ENCODE measurements at places on chromosomes 7 and 10.

DNA sequence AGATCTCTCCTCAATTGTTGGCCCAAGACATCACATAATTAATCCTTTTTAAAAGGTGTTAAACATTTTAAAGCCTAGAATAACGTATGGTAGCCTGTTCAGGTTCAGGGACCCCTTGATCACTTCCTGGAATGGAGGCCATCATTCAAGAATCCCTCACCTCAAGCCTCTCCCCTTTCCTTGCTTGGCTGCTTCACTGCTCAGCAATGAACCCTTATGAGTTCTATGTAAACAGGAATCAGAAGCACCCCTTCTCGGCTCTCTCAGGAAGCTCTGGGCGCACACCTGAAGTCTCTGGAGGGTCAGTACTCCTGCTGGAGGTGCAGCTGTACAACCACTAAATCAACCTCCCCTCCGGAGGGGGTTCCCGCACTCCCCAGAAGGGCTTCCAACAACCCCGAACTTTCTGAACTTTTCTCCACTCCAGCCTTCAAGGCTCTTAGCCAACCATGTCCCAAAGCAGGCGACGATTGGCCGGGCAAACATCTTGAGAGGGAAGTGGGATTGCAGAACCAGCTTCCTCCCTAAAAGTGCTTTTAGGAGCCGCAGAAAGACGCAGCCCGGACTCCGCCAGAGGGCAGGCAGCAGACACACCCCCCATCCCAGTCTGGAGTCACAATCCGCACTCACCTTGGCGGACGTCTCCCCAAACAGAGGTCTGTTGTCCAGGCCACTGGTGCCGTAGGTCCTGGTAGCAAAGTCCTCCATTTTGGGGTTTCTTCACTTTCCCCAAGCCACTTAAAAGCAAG is 562 bp downstream of the TMEM243 start:
- peak; percentile 44 for DNase-seq

- no peak for DNase-seq
Observed at GRCh38 chr7:27678617-27679260, 16.1 kb upstream of the HIBADH start.

- DNase-seq, result no peak
Observed at GRCh38 chr7:158649279-158649678, 55.3 kb downstream of the NCAPG2 start.

DNA sequence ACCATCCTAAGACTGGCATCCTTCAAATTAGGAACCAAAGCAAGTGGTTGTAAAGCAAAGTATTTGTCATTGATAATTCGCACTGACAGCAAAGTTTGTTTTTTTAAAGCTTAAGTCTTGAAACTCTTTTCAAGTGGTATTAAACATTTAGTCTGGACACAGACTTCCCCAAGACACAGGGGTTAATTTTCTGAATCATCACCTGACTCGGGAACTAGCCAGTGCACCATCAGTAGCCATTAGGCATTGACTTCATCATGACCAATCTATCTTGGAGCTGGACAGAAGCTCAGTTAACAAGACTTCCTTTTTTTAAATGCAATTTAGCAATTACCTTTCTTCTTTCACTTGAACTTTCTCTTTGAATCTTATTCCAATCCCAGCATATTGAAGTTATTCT is 210.6 kb downstream of the ZNF365 start:
- no peak for DNase-seq

DNA sequence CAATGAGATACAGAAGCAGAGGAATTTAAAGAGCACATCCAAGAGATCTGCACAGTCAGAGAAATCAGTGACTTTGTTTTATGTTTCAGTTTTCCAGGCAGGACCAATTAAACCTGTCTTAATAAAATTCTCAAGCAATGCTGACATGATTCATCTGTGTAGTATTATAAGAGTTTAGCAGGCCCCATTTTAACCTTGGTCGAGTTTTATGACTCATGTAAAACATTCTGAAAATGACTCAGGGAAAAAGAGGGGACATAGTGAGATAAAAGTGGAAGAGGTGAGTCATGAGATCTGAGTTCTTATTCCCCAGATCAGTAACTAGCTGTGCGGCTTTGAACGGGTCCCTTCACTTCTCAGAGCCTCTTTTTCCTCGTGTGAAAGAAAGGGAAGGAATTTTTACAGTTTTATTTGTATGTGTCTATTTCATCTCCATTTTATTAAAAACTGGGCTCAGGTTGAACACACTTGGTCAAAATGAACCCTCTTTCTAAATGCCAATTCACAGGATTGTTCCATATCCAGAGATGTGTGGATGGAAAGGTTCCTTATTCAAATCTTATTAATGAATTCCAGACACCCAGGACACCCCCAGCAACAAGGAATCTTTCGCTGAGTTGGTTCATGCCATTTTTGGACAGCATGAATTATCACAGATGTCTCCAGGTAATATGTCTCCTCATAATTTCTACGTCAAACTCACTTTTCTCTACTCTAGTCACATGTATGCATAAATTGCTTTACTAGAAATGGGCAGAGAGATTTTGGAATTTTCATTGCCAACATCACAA is 143.2 kb downstream of the JAZF1 start:
- peak; percentile 41 for DNase-seq

DNA sequence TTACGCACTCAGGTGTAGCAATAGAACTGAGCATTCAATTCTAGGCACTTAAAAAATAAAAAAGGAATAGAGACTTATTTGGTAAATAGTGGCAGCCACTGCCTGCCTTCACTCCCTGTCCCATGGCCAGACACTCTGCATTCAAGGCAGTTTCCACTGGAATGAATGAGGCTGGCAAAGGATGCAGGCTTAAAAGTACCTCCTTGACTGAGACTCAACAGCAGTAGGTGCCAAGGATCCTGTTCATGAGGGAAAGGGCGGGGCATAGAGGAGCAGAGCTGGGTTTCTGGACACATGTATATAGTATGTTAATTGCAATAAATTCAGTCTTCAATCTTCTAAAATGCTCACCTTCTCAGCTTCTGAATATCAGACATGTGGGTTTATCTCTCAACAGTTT is 242.6 kb downstream of the PHF14 start:
- DNase-seq, result no peak

GRCh38 chr10:4280461-4281189 is 495.6 kb upstream of the KLF6 start:
- DNase-seq, result no peak

DNA sequence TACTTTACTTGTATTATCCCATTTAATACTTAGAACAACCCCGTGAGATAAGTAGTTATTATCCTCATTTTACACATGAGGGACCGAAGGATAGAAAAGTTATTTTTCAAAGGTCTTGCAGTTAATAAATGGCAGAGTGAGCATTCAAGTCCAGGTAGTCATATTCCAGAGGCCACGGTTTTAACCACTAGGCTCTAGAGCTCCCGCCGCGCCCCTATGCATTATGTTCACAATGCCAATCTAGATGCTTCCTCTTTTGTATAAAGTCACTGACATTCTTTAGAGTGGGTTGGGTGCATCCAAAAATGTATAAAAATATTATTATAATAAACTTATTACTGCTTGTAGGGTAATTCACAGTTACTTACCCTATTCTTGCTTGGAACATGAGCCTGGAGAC is 11.4 kb upstream of the CFAP69 start:
- no peak for DNase-seq

DNA sequence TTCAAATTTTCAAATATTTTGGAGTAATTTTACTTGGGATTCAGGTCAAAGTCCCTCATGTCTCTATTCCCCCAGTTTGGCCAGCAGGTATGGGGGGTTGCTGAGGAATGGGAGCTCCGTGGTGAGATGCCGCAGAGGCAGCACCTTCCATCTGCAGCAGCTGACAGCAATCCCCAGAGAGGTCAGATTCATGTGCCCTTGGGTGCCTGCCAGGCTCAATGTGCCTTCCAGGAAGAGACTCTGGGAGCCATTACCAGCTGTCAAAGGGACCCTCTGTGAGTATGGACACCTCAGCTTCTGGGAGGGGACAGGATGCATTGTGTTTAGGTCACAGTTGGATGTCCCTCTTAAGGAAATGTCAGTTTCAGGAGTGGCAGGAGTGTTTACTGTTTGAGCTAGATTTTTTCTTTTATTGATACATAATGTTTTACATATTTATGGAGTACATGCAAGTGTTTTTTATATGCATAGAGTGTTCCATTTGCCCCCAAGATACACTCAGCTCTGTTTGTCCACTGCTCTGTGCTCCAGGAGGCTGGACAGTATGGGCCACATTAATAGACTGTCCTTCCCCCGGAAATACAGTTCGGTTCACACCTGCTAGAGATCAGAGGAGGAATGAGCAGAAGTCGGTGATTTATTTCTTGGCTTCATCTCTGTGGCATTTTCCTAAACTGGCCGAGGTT is 75.3 kb upstream of the GRB10 start:
- no peak for DNase-seq

- DNase-seq, result no peak
Observed at GRCh38 chr7:154916856-154917807, 85.8 kb downstream of the PAXIP1 start.

DNA sequence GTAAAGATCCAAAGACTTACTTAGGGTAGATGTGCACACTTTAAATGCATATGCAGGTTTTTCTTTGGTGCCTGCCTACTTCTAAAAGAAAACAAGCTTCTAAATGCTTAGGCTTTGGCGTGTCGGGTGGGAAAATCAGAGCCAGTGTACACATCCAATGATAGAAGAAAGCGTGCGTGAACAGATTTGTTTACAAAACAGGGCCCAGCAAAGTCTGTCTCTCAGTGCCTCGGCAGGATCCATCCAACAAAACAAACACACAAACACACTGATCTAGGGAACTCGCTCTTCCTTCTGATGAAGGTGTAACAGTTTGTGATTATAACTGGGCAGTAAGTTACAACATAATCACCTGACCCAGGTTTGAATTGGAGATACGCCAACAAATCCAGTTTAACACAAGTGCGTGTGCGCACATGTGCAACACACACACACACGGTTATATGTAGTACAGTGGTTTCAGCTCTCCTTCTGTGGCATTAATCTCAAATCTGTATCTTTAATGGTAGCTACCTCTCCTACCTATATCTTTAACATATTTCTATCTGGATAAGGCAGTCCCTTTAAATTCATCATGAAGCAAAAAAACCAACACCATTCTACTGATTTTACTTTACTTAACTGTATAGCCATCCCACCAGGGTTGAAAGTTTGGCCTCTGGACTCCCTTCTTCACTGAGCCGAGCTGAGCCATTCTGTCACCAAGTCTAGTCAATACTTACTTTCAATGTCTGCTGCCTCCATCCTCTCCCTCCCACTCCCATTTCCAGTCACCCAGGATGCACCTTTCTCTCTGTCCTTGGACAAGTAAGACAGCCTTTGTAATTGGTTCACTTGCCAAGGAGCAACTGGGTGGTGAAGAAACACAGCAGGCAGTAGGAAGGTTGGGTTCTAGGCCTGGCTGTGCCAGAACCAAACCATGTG is 184.4 kb upstream of the KLF14 start:
- DNase-seq, result no peak

- peak; percentile 94 for DNase-seq
Observed at GRCh38 chr10:132387764-132388210, 9.2 kb upstream of the PWWP2B start.

GRCh38 chr7:22921386-22922086 is 92.4 kb downstream of the HYCC1 start:
- DNase-seq, result no peak

- DNase-seq, result no peak
Observed at GRCh38 chr7:78704504-78704903, 749.0 kb downstream of the MAGI2 start.

DNA sequence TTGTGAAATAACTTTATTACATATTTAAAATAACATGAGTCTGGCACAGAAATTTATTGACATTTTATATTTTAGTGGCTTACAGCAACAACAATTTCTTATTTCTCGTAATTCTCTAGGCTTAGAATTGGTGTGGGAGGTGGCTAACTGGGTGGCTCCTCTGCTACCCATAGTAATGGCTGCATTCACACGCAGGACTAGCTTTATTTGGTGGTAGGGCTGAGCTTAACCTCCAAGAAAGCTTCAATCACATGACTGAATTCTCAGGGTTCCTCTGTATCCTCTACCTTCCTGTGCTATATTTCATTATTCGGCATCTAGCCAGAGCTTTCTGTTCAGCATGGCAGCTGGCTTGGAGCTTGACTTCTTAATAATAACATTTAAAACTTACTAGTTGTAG is 138.8 kb downstream of the ZWINT start:
- DNase-seq, result no peak

GRCh38 chr7:135784013-135784412 is 35.4 kb upstream of the FAM180A start:
- no peak for DNase-seq

DNA sequence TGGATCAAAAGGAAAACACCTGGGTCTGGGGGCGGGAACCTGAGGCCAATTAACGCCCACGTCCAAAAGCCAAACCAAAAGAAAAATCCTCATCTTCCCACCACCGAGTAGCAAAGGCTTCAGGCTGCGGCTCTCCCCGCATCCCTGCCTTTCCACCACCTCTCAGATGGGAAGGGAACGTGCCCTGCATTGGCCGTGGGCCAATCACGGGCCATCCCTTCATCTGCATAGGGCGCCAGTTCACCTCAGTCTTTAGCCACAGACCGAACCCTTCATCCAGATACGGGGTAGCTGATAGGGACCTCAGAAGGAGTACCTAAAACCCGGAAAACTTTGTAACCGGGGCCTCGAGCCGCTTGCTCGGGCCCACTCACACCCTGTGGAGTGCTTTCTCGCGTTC is 626 bp downstream of the PRPF18 start:
- DNase-seq, result peak; percentile 25

DNA sequence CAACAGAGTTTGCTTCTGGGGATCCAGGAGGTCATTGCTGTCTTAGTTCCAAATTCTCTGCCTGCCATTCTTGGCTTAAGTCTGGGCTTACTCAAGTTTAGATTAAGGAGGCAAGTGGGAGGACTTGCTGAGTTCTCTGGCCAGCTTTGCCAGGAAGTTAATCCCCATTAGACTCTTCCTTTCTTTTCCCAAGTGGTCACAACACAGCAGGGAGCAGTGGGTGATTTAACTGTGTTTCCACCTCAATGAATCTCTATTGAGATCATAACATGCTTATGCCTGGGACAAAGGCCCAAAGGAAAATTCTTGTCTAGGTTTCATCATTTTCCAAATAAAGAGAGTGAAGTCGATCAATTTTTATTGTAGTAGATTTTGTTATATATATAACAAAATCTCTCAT is 1159.6 kb downstream of the SORCS3 start:
- no peak for DNase-seq
